ENCODE measurements at places on chromosomes 6 and 20.
A peak's percentile ranks its signal among the peaks of the same experiment; 100 is the strongest.

- no peak for DNase-seq
These were observed 63.2 kb downstream of the HIVEP2 start for GRCh38 chr6:142881761-142882160.

GRCh38 chr6:122752459-122752858 is 27.1 kb upstream of the FABP7 start:
- no peak for DNase-seq

GRCh38 chr6:73227606-73228255 is 2.4 kb upstream of the KHDC1L start:
- DNase-seq, result no peak

GRCh38 chr6:111534231-111534751 is 51.3 kb upstream of the REV3L start:
- peak; percentile 83 for DNase-seq

- no peak for DNase-seq
These were observed 8.8 kb downstream of the NR2E1 start for GRCh38 chr6:108174371-108175175.

GRCh38 chr6:39876826-39877225 is 57.4 kb downstream of the MOCS1 start:
- DNase-seq, result no peak

GRCh38 chr6:136468711-136469110 is 81.5 kb downstream of the MAP7 start:
- no peak for DNase-seq

DNA sequence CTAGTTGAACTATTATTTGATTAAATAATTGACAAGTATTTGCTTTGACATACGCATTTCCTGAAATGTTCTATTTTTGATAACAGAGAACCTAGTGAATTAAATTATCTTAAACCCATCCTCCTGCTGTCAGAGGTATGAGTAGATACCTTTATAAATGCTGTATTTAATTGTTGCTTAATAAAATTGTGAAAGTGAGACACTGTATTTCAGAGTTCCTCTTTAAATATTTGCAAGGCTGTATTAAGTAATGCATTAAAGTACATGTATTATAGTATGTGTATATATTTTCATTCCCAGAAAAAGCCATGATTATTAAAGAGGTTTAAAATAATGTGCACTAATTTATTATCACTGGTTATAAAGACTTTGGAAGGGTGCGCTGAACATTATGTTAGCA is 483.8 kb downstream of the TFAP2B start:
- no peak for DNase-seq

GRCh38 chr20:56722042-56722441 is 92.9 kb downstream of the TFAP2C start:
- no peak for DNase-seq
